ENCODE measurements at places on chromosomes 16 and 17. TPM values are rescaled to one million over a fixed set of nuclear protein-coding genes. Genes with fewer than 3 reads are reported as not detected.

DNA sequence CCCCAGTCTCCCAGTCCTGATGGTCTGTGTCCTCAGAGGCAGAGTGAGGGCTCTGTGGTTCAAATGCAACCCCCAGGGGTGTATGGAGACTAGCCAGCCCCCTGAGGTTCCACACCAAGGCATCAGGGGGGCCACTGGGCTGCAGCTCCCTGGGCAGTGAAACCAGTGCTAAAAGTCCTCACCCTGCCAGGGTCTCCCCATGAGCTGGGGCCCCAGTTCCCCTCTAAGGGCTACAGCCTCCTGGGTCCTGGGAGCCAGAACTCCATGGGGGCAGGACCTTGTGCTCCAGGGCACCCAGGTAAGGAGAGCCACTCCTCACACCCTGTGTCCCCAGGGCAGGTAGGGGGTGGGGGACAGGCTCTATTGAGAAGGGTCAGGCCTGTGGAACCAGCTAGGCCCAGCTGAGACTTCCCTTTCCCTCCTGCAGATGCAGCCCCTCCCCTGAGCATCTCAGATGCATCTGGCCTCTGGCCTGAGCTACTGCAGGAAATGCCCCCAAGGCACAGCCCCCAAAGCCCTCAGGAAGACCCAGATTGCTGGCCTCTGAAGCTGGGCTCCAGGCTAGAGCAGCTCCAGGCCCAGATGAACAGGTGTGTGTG is 6.4 kb upstream of the DCAF7 start:
- DNase-seq = no peak

GRCh38 chr16:89067677-89068443 is 25.8 kb upstream of the ACSF3 start:
- peak; percentile 38 for DNase-seq

DNA sequence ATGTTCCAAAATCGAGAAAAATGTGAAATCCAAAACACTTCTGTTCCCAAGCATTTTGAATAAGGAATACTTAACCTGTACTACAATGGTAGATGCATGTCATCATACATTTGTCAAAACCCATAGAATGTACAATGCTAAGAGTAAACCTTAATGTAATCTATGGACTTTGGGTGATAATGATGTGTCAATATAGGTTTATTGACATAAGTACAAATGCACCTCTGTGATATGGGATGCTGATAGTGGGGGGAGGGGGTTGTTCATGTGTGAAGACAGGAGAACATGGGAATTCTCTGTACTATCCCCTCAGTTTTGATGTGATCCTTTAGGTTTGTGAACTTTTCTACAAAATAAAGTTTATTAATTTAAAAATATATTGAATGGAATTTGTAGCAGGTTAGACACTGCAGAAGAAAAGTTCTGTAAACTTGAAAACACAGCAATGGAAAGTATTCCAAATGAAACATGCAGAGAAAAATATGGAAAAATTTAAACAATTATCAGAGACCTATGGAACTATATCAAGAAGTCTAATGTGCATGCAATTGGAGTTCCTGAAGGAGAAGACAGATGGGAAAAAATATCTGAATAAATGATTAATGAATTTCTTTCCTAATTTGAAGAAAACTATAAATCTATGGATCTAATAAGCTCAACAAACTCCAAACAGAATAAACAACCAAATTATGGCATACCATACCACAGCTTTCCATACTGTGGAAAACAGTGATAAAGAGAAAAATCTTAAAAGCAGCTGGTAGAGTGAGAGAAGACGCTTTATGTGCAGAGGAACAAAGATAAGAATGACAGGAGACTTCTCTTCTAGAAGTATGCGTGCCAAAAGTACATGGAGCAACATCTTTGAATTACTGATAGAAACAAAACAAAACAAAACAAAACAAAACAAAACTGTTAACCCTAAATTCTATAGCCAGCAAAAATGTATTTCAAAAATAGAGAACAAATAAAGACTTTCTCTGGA is 34.7 kb upstream of the MSI2 start:
- DNase-seq = no peak

DNA sequence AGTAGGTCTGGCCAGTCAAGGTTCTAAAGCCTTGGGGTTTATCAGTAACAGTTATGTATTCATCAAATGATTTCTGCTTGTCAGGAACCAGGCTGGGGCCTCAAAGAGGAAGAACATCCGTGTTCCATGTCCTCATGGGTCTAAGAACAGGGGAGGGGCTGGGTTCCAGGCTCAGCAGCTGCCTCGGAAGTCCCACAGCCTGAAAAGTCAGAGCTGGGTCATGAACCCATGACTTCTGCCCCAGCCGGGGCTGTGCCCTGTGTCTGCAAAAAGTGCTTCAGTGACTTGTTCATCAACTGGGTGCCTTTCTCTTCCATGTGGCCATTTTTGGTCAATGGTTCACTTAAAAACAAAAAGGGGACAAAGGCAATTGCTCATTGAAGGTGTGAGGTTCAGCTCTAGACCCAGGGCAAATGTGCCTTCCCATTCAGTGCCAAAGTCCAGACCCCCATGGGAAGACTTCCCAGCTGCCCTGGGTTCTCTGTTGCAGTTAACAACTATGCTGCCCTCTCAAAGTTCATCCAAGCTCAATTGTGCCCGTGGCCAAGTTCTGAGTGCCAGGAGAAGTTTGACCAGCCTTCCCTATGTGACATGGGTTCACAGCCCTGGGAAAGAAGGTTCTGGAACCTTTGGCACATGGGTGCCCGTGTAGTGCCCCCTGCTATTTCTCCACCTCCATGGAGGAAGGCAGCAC is 18.5 kb downstream of the TBKBP1 start:
- DNase-seq = no peak

DNA sequence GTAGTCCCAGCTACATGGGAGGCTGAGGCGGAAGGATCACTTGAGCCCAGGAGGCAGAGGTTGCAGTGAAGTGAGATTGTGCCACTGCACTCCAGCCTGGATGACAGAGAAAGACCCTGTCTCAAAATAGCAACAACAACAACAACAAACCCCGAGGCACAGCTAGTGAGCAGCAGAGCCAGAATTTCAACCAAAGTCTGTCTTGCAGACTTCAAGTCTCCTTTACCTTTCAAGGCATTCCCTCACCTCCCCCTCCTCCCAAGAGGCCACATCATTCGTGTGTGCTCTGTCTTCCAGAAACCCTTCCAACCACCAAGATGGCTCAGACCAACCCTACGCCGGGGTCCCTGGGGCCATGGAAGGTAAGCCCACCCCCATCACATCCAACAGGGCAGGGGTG is 2.2 kb downstream of the CRYBA1 start:
- no peak for DNase-seq

- no peak for DNase-seq
These were observed 32.2 kb downstream of the FZD2 start for GRCh38 chr17:44589316-44590071.

DNA sequence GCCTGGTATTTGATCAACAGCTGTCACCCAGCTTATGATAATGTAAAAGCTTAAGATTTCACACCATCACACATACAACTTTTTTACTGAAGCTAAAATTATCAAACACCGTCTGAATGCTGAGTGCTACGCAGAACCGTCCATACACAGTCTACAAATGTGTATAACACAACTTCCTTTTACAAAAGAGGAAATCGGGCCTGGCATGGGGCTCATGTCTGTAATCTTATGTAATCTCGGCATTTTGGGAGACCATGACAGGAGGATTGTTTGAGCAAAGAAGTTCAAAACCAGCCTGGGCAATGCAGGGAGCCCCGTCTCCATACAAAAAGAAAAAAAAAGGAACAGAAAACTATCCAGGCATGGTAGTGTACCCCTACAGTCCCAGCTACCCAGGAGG is 19.6 kb upstream of the QRICH2 start:
- no peak for DNase-seq

- no peak for DNase-seq
These were observed 38.6 kb downstream of the COX10 start for GRCh38 chr17:14107889-14108288.

GRCh38 chr17:82097184-82097918 is 685 bp downstream of the FASN start:
- DNase-seq = no peak

DNA sequence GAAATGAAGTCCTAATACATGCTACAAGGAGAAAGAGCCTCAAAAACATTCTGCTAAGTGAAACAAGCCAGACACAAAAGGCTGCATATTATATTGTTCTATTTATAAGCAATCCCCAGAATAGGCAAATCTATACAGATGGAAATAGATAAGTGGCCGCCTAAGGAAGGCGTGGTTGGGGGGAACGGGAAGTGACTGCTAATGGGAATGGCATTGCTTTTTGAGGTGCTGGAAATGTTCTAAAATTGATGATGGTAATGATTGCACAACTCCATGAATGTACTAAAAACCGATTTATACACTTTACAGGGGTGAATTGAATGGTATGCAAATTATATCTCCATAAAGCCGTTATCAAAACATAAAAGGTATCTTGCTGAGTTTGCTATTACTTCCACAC is 67.7 kb downstream of the GAS7 start:
- no peak for DNase-seq

- DNase-seq = no peak
These were observed 9.9 kb downstream of the MFSD11 start for GRCh38 chr17:76747716-76748363.

DNA sequence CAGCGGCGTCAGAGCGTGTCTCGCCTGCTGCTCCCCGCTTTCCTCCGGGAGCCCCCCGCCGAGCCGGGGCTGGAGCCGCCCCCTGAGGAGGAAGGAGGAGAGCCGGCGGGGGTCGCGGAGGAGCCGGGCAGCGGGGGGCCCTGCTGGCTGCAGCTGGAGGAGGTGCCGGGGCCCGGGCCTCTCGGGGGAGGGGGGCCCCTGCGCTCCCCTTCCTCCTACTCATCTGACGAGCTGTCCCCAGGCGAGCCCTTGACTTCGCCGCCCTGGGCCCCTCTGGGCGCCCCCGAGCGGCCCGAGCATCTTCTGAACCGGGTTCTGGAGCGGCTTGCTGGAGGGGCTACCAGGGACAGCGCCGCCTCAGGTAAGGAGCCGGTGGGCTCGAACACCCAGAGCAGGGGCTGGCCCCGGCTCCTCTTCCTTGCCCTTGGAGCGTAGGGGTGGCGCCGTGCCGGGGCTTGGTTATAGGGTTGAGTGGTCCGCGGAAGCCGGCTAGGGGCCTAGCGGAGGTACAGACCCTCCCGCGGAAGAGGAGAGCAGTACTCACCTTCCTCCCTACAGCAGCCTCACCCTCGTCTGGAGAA is 841 bp downstream of the RAPGEFL1 start:
- no peak for DNase-seq

GRCh38 chr17:43906951-43907424 is 348 bp downstream of the MPP2 start:
- no peak for DNase-seq

GRCh38 chr16:11248133-11248532 is 7.9 kb downstream of the SOCS1 start:
- no peak for DNase-seq

DNA sequence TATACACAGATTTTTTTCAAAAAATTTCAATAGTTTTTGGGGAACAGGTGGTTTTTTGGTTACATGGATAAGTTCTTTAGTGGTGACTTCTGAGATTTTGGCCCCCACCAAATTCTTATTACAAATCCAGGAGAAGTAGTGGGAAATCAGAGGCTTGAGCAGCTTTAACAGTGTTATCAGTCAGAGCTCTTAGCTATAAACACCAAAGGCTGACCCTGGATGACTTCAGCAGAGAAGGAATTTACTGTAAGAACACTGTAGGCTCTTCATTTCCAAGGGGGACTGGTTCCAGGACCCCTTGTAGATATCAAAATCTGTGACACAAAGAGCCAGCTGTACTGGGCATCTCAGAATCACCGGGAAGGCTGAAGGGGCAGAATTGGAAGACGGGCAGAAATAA is 17.8 kb downstream of the MPHOSPH6 start:
- no peak for DNase-seq

DNA sequence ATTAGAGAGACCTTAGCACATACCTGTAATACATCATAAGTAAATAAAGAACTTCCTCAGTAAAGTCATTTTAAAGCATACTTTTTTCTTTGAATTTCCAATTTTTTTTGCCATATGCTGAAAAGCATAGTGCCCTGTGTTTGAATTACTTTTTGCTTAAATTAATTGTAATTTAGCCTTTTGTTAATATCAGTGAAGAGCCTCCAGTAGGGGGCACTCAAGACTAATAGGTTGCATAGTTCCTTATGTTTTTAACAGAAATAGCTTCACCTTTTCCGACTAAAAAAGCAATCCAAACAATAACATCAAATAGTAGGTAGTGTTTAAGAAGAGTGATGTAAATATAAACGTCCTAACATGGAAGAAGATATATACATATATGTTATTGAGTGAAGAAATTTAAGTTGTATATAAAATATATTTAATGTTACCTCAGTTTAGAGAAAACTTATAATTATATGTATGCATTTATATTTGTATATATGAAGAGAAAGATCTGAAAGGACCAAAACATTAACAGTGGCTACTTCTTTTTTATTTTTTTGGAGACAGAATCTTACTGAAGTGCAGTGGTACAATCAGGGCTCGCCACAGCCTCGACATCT is 18.6 kb downstream of the RAD51C start:
- DNase-seq = peak; percentile 12

DNA sequence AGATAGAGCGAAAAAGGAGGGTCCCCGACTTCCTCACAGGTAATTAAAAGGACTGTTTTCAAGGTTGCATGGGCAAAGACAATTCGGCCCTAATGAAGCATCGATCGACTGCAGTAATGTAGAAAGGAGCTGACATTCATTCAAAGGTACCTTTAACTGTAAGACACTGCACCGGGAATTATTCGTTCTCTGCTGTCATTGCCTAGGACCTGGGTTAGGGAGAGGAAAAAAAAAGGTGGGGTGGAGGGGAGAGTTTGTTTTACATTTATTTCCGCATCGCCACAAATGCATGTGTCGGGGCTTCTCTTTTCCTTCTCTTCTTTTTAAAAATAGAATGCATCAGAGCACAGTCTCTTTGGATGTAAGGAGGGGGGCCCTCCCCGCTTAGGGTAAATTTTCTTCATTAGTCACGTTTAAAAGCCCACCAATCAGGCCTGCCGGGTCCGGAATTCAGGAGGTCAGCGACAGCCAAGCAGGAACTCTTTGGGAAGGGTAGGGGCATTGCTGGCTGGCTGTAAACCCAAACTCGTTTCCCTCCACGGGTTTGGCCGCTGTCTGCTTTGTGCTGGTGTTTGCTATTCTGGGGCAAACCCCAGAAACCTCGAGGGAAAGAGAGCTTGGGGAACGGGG is 496.2 kb upstream of the ZFHX3 start:
- no peak for DNase-seq

- DNase-seq = no peak
These were observed 74.5 kb upstream of the MYOCD start for GRCh38 chr17:12591021-12591735.

DNA sequence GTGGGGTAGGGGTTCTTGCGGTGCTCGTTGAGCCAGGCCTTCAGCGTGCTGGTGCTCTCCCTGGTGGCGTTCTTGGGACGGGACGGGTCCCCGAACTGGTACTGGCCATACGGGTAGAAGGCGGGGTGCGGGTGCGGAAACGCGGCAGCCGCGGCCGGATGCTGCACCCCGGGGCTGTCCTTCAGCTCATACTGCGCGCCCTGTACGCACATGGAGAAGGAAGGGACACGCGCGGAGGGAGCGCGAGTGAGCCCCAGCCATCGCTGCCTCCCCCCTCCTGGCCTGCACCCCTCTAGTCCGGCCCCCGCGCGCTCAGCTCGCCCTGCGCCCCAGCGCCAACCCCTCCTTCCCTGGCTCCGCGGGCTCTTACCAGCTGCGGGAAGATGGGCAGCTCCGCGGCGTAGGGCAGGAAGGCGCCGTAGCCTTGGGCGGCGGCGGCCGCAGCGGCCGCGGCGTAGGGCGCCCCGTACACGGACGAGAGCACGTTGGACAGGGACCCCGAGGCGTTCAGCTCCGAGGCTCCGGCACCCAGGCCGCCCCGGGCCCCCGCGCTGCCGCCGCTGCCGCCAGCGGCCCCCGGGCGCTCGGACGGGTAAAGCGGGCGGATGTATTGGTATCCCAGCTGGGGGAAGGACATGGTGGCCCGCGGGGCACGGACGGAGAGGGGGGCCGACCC is 1.0 kb downstream of the IRX3 start:
- no peak for DNase-seq

Gene CES3
- total RNA-seq = 0.09 TPM

Gene TM4SF5
- total RNA-seq = not detected

Gene TNFRSF13B
- 0.14 TPM for total RNA-seq
